ENCODE measurements at places on chromosomes 3 and 15. TPM values are rescaled to one million over a fixed set of nuclear protein-coding genes. Genes with fewer than 3 reads are reported as not detected.

DNA sequence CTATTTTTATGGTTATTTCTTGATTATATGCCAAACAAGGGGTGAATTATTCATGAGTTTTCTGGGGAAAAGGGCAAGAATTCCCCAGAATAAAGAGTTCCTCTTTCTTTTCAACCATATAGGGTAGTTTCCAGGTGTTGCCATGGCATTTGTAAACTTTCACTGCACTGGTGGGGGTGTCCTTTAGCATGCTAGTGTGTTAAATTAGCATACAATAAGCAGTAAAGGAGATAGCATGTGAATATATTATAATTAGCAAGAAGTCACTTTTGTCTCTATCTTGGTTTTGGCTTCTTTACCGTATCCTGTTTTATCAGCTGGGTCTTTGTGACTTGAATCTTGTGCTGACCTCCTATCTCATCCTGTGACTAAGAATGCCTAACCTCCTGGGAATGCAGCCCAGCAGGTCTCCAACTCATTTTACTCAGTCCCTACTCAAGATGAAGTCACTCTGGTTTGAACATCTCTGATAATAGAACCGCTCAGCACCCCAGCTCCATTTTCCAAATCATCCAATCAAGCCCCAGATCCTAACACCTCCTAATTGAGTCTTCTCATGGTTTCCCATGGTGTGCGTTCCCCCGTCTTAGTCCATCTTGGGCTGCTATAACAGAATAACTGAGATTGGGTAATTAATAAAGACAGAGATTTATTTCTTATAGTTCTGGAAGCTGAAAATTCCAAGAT is 3.4 kb upstream of the SELENOT start:
- no peak overlapping the region for H3K27ac ChIP-seq
- no peak overlapping the region for H3K4me3 ChIP-seq
- no peak for DNase-seq
- H3K27me3 ChIP-seq = no peaks in the 10 kb centered on the region
- no peaks in the 10 kb centered on the region for H3K36me3 ChIP-seq

The FAM107A gene
- total RNA-seq = not detected

DNA sequence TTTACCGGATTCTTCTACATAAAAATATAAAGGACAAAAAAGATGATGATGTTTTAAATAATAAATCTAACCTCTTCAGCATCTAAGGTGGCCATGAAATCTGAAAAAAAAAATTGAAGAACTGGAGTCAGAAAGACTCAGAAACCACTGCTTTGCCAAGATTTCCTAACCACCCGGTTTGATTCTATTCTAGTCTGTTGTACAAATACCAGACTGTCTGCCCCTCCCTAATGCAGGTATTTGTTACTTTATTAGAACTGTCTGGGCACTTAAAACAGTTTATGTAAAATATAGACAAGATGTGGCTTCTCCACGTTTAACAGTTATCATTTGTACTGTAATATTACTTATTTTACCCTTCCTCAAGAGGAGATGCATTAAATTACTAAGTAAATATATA is 48.8 kb downstream of the UACA start:
- no peaks in the 10 kb centered on the region for H3K36me3 ChIP-seq
- H3K27me3 ChIP-seq = no peaks in the 10 kb centered on the region
- no peaks in the 10 kb centered on the region for H3K4me1 ChIP-seq
- DNase-seq = no peak

DNA sequence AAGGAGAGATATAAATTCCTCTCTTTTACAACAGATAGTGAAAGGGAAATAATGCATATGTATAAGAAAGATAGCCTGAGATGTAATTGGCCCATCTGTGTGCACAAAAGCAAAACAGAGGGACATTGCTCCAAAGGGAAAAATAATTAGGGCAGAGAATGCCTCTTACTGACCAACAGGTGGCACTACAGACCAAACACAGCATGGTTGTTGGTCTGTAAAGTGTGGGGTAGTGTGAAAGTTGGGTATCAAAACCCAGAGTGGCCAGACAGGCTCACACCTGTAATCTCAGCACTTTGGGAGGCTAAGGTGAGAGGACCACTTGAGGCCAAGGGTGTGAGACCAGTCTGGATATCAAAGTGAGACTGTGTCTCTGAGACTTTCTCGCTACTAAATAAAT is 4.5 kb upstream of the TLNRD1 start:
- H3K4me1 ChIP-seq = peaks cover 13% of the 10 kb centered on the region
- H3K4me3 ChIP-seq = no peak overlapping the region
- H3K27ac ChIP-seq = no peak overlapping the region
- no peaks in the 10 kb centered on the region for H3K27me3 ChIP-seq

The ZNF860 gene
- 0.15 TPM for total RNA-seq

The RSRC1 gene
- total RNA-seq = 31.9 TPM

The PLA2G4D gene
- total RNA-seq = not detected
